ENCODE measurements at places on chromosomes 5 and 9.

- no peak for DNase-seq
These were observed 123.3 kb downstream of the PHF2 start for GRCh38 chr9:93699650-93700049.

- DNase-seq = no peak
These were observed 65.3 kb downstream of the MARCHF3 start for GRCh38 chr5:126965061-126965475.

DNA sequence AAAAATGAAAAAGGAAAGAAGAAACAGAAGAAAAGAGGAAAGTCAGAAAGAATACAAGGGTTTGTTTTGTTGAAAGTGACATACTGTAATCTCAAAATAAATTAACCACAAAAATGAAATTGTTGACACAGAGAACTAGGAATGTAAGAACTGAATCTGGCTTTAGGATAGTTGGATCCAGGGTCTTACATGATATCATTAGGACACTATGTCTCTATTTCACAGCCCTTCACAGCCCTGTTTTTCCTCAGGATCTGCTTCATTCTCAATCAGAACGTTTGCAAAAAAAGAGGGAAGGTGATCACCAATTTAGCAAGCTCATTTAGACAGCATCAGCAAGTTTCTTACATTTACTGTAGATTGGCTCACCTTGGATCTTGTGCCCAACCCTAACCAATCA lies 188.5 kb upstream of the NREP start:
- no peak for DNase-seq

DNA sequence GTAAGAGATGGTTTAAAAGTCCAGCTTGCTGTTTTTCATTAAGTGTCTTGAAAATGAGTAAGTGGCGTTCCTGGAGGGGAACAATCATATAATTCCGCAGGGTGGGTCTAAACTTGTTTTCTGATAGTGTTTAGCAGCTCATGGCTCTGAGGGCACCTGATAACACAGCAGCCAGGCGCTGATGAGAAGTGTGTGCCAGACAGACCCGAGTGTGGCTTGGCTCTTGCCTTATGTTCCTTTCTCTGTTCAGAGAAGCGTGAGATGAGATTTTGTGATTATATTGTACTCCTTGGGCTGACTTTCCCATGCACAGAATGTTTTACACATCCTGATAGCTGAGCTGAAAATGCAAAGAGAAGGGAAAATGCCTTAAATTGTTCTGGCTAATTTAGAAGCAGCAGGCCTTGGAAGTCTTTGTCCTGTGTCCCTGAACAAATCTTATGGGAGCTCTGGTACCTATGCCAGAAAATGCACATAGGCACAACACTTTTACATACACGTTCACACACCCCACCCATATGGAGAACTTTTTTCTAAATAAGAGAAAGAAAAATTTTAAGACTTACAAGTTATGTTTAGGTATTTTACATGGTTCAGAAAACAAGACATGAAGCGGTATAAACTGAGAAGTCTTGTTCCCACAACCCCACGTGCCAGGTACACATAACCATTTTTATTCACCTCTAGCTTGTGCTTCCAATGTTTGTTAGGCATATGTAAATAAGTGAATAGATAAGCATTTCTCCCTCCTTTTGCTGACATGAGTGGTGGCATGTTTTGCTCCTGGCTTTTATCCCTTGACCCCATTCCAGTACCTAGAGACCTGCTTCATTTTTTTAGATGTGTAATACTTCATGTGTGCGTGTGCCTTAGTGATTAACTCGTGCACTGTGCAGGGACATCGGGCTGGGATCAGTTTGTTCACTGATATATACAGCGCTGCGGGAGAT lies 152.2 kb upstream of the OTULINL start:
- DNase-seq = no peak

- DNase-seq = no peak
These were observed 133.4 kb downstream of the ADAMTS19 start for GRCh38 chr5:129593525-129593924.

DNA sequence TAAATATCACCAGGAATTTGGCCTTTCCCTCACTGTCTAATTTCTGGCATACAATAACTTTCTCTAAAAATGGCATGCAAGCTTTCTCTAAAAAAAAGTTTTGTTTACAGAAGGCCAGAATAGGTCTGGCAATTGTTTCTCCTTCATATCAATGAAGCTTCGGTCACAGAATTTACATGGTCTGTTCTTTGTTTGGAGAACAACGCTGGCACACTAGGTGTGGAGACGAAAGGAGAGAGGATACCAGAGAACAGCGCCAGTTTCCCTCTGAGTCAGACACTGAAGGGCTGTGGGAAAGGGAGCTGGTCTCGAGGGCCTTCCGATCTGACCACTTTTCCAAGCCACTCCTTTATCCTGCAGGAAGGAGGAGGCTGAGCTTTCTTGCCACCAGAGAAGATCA lies 60.1 kb upstream of the ITGA1 start:
- DNase-seq = no peak

DNA sequence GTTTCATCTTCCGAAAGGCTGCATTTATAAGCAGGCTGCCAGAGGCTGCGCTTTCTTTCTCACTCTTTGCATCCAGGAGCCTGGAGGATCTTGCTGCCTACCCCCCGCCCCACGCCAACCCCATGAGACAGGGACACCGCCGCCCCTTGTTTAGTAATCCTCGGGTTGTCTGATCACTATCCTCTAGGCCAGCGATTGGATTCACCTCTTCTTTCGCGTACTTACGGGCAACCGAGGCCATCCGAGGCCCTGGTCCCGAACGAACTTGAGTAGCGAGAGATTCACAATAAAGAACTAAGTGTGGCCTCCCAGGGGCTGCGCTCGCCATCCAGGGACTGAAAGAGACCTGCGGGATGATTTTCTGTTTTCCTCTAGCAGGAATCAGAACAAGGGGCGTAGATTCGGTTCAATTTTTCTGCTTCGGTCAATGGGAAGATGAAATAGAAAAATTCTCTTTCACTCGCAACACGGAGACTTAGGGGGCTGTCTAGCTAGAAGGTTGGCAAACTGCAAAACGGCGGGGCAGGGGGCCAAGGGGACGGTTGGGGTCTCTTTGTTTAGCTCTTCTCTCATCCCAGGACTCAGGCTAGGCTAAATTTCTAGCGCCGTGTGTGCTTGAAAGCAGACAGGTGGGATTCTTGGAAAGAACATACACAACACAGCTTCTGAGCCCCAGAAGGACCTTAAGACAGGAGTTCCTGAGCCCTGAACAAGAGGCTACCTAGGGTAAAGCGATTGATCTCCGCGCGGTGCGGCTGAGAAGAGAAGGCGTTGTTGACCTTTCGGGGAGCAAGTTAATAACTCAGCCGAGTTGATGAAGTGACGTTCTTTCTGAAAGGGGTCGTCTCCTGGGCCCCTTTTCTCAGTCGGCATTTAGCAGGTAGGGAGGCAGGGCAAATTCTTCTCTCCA lies 5.8 kb upstream of the ISL1 start:
- DNase-seq = no peak

DNA sequence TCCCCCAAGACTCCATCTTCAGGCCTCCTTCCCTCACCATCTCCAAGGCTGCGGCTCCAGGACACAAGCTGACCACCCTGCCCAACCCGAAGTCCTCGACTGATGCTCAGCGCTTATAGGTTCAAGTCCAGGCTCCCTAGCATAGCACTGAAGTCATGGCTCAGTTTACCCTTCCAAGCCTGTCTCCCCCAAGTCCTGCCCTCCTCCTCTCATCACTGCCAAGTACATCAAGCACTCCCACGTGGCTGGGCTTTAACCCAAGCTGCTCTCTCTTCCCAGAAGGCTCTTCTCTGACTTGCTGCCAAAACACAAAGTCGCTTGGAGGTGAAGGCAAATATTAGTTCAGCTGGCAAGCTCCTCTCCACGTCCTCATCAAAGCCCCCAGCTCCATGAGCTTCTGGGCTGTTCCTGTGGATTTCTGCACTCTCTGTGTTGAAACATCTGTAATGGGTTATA lies 22.1 kb upstream of the MARCHF6 start:
- DNase-seq = no peak

GRCh38 chr9:16100537-16101091 lies 547.8 kb downstream of the CCDC171 start:
- no peak for DNase-seq

- no peak for DNase-seq
These were observed 37.1 kb downstream of the CPLANE1 start for GRCh38 chr5:37212096-37212495.

DNA sequence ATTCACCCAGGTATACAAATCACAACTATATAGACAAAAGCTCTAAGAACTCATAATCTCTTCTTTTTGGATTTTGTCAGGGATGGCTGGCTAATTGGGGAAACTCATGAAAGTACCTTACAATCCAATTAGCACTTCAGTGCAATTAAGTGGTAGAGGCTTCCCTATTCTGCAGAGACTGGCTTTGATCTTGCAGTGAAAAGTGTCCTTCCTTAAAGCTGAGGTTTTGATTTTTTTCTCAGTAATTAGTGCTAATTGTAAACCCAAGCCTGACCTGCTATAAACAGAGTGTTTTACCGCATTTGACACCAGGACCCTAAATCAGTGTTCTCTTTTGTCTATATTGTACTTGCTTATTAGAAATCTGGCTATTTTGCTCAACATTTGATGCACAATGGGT lies 294.0 kb upstream of the EFNA5 start:
- DNase-seq = no peak

DNA sequence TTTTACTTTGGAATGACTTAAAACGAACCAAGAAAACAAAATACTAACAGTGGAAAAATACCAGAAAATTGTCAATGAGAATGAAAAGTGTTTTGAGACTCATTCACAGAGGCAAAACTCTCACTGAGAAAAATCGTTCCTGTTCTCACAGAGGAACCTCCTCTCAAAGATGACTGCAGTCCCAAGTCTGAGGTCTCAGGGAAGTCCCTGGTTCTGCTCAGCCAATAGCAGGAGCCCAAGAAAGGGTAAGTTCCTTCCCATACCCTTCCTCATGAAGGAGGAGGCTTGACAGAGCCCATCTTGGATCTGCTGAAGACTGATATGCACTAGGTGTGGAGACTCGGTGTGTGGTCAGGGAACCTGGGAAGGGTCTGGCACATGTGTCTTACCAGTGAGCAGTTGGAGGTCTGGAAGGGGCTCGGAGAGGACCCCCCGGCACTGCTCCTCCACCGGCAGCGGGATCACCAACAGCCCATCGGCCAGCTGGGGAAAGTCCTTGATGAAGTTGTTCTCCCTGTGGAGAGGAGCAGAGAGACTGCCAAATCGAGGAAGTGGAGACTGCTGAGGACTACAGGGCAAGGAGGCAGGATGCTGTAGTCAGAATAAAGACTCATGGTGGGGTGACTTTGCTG lies 46.0 kb downstream of the TRIM32 start:
- DNase-seq = no peak

GRCh38 chr5:121144764-121145163 lies 680.7 kb downstream of the PRR16 start:
- DNase-seq = no peak

GRCh38 chr9:93295456-93296076 lies 111.6 kb downstream of the WNK2 start:
- DNase-seq = no peak

- no peak for DNase-seq
These were observed 57.1 kb downstream of the TSPAN17 start for GRCh38 chr5:176704355-176704754.

GRCh38 chr5:167835146-167835545 lies 456.3 kb upstream of the WWC1 start:
- DNase-seq = no peak

DNA sequence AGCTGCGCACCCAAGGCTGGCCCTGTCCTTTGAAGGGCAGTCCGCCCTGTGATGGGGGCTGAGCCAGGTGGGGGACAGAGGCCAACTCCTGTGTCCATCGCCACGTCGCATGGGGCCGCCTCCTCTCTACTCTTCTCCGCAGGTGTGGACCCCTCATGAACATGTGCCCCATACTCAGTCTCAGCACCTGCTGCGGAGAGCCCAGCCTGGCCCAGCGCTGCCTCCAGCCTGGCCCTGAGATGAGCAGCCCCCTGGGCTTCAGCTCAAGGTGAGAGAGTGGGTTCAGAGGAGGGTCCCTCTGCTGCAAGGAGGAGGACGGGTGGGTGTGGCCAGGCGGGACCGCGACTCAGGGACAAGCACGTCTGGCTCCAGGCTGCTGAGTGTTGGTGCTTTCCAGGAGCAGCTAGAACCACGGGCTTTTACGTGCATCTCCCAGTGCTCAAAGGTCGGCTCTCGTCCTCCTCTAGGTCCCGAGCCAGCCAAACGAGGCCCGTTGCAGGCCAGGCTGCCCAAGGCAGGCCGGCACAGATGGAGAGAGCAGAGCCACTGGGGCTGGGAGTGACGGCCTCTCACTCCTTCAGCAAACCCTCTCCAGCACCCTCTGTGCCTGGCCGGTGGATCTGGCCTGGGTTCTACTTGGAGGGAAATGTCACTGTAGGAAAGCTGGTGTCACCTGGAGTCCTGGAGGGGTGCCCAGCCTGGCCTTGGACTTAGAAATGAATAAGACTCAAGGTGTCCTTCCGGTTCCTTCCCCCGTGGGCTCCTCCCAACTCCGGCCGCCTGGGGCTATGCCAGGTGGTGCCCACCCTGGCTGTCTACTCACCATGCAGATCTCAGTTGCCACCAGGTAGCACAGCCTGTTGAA lies 48.9 kb upstream of the RNF130 start:
- DNase-seq = no peak

GRCh38 chr5:179324760-179325295 lies 20.4 kb downstream of the ADAMTS2 start:
- no peak for DNase-seq

- DNase-seq = no peak
These were observed 398.3 kb downstream of the IRX1 start for GRCh38 chr5:3993856-3994473.

DNA sequence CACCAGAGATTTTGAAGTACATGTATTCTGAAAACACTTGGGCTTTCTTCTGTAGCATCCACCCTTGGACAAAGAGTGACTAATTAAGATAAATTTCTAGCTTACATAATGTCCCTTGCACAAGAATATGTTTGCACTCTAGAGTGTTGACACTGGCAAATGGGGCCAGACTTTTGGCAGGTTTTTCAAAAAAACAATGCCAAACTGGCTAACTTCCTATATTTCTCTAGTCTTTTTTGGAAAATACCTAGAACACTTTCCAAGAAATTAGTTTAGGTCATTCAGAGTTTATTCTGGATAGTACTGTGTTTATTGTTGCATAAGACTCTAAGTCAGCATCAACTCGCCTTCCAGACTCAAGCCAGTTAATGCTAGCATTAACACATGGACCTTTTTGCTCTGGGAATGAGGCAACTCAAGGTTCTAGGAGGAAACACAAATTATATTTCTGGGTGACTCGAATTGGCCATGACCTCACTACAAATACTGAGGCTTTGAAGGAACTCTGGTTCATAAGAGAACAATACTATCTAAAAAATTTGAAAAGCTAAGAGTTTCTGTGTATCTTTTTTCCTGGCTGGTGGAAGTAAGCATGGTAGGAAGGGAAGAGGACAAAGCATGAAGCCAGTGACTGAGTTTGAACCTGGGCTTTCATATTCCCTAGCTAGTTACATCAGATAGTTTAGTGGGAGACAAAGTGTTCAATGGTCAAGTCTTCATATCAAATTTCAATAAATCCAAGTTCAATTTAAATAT lies 101.6 kb downstream of the NREP start:
- DNase-seq = no peak

DNA sequence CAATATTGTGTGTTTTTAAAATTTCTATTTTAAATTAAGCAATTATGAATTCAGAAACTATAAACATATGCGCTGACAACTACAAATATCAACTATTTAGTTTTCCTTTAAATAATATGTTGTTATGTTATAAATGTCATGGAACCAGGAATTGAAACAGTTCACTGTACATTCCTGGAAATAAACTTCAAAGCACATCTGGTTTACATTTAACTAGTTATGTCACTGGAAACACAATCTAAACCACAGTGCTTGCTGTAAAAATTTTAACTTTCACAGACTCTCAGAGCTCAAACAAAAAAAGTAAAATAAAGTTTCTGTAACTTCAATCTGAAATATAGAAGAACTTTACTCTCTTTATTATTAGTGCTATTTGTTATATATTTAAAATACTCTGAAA lies 179.2 kb downstream of the FBN2 start:
- DNase-seq = no peak

- no peak for DNase-seq
These were observed 277.8 kb downstream of the RAB3C start for GRCh38 chr5:58860680-58861079.
